ENCODE measurements at places on chromosomes 3 and 15.

GRCh38 chr3:196240424-196240823 lies 24.1 kb downstream of the SLC51A start:
- DNase-seq, result no peak

- DNase-seq, result no peak
Measured at GRCh38 chr3:171778493-171778892, 31.8 kb downstream of the PLD1 start.

- no peak for DNase-seq
Measured at GRCh38 chr3:181726351-181727330, 14.9 kb downstream of the SOX2 start.

GRCh38 chr3:36444909-36445308 lies 64.6 kb downstream of the STAC start:
- no peak for DNase-seq

- DNase-seq, result no peak
Measured at GRCh38 chr3:77081240-77081661, 41.4 kb downstream of the ROBO2 start.

- no peak for DNase-seq
Measured at GRCh38 chr3:12797892-12798558, 1.5 kb downstream of the CAND2 start.

- DNase-seq, result no peak
Measured at GRCh38 chr15:81303244-81304225, 20.4 kb downstream of the STARD5 start.

GRCh38 chr15:55319537-55320237 lies 665 bp downstream of the PIGB start:
- DNase-seq, result no peak

DNA sequence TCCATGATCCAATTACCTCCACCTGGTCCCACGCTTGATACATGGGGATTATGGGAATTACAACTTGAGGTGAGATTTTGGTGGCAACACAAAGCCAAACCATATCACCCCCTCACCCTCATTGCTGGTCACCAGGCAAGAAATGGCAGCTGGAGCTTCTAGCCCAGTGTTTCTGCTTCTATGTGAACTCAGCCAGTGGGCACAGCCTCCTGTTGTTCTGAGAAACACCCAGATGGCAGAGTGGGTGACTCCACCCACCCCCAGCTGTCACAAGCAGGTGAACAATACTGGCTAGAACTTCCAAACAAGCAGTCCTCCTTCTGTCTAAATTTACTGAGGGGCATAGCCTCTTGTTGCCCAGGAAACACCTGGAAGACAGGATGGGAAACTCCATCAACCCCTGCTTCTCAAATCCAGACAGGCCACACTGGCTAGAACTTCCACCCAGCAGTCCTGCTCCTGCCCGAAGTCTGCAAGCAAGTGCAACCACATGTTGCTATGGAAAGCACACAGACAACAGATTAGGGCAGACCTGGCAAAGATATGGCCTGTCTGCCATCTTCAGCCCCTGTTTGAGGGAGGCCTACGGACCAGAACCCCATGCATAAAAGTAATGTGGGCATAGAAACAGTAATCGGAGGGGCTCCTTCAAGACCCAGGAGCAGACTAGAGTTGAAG lies 114.1 kb downstream of the DTWD1 start:
- no peak for DNase-seq

GRCh38 chr3:141401573-141402475 lies 33.5 kb downstream of the ZBTB38 start:
- no peak for DNase-seq

GRCh38 chr3:82353306-82354171 lies 592.1 kb upstream of the GBE1 start:
- no peak for DNase-seq

DNA sequence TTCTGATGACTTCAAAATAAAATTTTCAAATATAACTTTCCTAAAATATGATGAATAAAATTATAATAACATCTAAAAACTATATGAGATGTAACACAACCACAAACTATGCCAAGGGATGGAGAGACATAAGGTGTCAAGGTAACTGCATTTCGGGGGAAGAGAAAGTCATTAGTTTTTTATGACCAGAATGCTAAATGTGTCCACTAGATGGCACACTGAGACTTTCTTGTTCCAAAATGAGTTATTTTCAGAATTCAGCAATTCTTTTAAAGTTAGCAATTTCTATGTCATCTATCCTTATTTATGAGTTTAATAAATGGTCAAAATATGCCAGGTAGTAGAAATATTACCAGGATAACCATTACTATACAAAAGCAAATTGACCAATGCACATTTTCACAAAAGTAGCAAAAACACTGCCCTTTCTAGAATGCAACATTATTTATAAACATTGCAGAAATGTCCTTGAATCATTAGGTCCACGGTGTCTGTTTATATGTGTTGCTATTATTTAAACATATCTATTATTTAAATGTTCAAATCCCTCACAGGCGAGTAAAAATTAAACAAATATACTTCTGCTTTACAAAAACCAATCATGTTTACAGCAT lies 374.2 kb downstream of the PLCL2 start:
- DNase-seq, result no peak

DNA sequence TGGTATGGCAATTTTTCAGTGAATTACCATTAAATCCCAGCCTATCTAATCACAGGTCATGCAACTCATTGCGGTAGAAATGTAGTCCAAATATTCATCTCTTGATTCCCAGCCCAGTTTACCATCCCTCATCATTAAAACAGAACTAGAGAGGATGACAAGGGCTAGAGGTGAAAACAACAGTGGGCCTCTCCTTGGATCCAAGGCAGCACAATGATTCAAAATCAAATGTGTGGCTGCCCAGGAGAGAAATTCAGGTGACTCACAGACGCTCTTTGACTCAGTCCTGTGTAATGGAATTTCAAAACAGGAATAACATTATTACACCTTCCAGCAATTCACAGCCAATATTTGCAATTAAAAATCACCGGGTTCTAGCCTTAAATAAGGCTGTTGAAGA lies 246.5 kb downstream of the TBL1XR1 start:
- no peak for DNase-seq

- no peak for DNase-seq
Measured at GRCh38 chr3:153970741-153971347, 150.3 kb upstream of the ARHGEF26 start.

GRCh38 chr15:85649372-85649771 lies 145.4 kb downstream of the KLHL25 start:
- no peak for DNase-seq

- no peak for DNase-seq
Measured at GRCh38 chr3:87949189-87949878, 109.5 kb downstream of the CGGBP1 start.

DNA sequence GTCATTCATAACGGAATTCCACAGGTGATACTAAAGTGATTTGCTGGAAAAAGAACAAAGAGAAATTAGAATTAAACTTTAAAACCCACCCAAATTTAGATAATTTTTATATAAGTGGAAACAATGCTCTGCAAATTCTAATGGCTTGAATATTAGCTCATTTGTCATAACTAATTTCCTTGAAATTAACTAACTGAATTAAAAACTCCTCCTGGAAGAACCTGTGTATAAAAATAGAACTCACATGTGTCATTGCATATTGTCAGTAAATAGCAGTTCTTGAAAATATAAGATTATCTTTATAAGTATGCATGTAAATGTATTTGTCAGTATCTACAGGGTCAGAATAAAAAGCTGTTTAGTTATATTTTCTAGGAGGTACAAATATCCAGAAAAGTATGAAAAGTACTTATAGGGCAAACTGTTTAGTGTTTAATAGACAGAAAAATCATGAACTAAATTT lies 16.3 kb downstream of the ZIC1 start:
- no peak for DNase-seq

DNA sequence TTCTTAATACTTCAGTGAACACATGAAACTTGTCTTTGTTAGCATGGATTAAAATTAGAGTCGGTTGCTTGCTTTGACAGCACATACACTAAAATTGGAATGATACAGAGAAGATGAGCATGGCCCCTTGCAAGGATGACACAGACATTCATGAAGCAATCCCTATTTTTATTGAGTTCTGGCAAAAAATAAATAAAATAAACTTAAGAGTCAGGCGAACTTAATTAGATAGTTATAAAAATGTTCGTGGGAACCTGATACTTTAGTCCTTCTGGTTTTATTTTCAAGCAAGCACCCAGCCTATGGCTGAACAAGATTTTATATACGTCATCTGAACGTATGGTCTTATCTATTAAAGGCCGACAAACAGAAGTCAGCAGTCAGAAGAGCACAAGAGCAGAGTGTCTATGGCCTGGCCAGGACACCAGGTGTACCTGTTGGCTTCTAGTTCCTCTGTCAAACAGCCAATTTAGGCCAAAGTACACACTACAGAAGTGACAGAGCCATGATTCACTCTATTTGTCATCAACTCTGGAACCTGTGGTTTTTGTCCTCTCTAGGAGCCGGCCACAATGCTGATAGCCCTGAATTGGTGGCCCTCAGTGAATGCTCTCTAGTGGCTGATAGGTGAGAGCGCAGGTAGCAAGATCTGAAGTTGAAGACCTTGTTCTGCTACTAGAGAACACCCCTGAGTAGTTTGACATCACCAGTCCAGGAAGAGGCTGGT lies 64.3 kb downstream of the LEO1 start:
- DNase-seq, result no peak

- no peak for DNase-seq
Measured at GRCh38 chr3:169405076-169405475, 258.4 kb downstream of the MECOM start.

DNA sequence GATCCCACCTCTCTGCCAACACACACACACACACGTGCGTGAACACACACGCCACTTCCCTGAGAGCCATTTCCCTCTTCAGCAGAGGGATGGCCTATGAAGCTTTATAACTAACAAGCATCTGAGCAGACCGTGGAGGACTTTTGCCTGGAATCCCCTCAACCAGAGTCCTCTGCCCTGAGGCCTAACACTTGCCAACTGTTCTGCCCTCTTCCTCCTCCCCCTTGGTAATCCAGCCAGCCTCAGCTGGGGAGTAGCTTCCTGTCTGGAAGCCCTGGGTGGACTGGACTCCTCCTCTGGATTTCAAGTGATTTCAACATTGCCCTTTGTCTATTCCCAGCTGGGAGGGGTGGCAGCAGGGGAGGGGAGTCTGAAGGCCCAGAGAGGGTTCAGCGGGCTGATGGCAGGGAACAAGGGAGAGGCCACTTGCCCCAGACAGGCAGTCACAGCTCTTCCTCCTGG lies 68.4 kb upstream of the HACD2 start:
- DNase-seq, result no peak

- no peak for DNase-seq
Measured at GRCh38 chr3:170233530-170233929, 11.3 kb downstream of the PRKCI start.

GRCh38 chr15:29422606-29423005 lies 153.0 kb upstream of the NSMCE3 start:
- no peak for DNase-seq

GRCh38 chr3:127461286-127461910 lies 129.1 kb downstream of the TPRA1 start:
- DNase-seq, result no peak

DNA sequence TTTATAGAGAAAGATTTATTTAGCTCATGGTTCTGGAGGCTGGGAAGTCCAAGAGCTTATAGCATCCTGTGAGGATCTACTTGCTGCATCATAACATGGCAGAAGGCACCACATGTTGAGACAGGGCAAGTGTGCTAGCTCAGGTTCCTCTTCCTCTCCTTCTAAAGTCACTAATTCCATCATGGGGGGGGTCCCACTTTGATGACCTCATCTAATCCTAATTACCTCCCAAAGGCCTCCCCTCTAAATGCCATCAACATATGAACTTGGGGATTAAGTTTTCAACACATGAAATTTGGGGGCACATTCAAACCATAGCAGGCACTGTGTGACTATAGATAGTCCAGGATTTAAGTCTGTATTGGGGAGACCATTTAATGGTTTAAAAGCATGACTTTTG lies 297.1 kb upstream of the ROPN1 start:
- DNase-seq, result no peak

- DNase-seq, result no peak
Measured at GRCh38 chr3:25044762-25045710, 383.0 kb upstream of the RARB start.

GRCh38 chr3:166844329-166844728 lies 535.8 kb downstream of the ZBBX start:
- no peak for DNase-seq

DNA sequence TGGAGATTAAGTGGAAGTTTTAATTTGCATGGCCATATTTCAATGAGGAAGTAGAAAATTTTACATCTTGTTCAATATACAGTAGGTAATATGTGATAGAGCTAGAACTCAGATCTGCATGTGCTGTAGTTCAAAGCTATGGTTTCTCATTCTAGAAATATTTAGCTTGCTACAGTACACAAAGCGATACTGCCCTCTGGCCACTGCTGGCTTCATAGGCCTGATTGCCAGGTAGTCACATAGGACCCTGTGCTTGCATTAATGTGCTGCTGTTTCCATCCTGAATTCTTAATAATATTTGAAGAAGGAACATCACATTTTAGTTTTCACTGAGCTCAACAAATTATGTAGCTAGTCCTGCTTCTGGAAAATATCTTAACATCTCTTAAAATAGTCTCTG lies 87.0 kb downstream of the PLSCR2 start:
- no peak for DNase-seq

DNA sequence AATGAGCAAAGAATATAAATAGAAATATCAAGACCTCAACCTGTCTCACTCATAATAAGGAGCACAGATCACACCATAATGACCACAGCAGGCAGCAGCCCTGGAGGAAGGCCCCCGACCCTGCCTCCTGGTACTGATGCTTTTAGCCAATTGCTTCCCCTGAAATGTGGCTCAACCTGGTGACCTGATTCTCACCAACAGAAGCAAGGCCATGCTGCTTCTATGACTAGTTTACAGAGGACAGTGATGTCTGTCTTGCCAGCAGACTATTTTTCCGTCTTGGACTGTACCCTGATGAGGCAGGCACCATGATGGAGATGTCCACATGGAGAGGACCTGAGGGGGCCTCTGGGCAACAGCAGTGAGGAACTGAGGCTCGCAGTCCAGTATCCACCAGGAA lies 18.0 kb downstream of the SLC41A3 start:
- DNase-seq, result no peak

- DNase-seq, result no peak
Measured at GRCh38 chr3:149763565-149764195, 11.4 kb upstream of the COMMD2 start.

DNA sequence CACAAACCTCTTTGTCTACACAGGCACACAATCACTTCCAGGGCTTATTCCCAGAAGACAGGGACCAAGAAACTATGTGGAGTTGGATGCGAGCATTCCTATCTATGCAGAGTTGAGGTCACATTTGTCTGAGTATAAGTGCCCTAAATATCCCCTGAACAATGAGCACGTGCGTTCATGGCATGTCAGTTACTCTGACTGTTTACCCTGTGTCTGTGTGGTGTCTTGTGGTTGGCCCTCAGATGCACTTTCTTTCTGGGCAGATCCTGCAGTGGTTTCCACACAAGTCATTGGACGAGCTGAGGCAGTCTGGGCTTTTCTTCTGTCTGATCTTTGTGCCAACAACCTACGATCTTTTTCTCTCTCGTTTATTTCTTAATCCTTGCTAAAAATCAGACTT lies 134.5 kb downstream of the FBN1 start:
- no peak for DNase-seq

GRCh38 chr3:182693723-182694122 lies 99.6 kb upstream of the ATP11B start:
- DNase-seq, result no peak
